ENCODE measurements at places on chromosomes 2 and 18.
A peak's percentile ranks its signal among the peaks of the same experiment; 100 is the strongest.

GRCh38 chr2:210480079-210480478, 3.5 kb upstream of the LANCL1 start:
- no peak for DNase-seq

- DNase-seq = no peak
These were observed 110.0 kb downstream of the FEZ2 start for GRCh38 chr2:36487947-36488346.

GRCh38 chr2:23327416-23327815, 57.6 kb upstream of the KLHL29 start:
- no peak for DNase-seq

DNA sequence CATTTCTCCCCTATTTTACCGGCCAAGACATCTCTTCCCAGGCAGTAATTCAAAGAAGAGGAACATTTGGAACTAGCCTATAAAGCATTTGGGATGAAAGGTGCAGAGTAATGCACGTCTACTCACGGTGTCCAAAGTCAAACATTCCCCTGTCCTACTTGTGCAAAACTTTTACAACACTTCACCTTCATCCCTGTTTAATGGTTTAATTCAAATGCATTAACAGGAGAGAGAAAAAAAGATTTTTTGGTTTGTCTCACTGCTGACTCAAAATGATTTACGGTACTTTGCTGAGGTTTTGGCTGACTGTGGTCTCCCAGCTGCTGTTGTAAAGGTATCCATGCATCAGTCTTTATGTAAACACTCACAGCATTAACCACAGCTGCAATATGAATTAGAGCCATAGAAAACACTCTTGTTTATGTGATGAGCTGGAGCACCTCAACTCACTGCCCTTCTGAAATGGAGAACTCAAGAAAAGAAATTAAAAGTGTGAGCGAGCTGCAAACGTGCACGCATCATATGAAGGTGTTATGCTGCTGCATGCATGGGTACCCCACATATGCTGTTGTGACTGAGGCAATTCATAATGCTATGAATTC, 220.5 kb downstream of the PIEZO2 start:
- DNase-seq = no peak

DNA sequence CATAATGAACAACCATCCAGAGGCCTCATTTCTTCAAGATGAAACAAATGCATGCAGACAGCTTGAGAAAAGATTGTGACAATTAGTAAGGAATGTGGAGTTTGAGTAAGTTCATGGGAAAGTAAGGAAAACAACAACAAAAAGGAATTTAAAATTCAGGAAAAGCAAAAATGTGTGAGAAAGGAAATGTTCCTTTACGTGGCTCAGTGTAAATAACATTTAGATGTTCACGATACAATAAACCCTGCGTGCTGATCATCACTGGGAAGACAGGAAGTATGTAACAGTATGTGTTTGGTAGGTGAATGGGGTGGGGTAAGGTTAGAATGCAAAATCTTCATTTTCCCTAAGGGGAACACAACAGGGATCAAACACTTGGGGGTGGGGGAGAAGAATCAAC, 72.7 kb downstream of the TRIP12 start:
- peak; percentile 10 for DNase-seq

DNA sequence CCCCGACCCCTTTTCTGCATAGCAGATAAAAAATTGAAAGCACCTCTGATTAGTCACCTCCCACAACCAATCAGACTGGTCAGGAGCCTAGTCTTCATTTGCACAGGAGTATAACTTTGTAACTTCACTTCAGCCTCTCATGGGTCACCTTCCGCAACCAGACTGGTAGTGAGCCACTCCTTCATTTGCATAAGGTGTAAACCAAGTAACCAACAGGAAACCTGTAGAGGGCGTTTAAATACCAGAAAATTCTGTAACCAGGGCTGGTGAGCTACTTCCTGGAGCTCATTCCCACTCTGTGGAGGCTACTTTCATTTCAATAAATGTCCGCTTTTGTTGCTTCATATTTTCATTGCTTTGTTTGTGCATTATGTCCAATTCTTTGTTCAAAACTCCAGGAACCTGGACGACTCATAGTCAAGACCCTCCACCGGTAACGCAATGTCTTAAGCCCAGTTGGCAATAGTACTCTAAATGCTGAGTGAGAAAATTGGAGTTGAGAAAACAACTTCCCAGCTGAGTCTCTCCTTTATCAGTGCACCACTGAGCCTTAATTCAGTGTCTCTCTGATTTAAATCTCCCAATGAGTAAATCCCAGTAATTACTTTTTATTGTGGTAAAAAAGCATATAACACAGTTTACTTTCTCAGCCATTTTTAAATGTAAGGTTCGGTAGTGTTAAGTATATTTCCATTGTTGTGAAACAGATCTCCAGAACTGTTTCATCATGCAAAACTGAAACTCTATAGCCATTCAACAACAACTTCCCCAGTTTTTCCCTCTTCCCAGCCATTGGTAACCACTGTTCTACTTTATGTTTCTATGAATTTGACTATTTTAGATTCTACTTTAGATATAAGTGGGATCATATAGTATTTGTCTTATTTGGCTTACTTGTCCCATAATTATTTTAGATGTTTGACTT, 392.7 kb upstream of the SLC8A1 start:
- DNase-seq = peak; percentile 9

GRCh38 chr2:110100480-110100879, 15.1 kb downstream of the MALL start:
- no peak for DNase-seq

Measured in trophoblast cell (in vitro differentiated cells and primary cell).